OCI-LY7 (cell line): ENCODE measurements at places on chromosomes 11 and 22. TPM values are rescaled to one million over a fixed set of nuclear protein-coding genes. Genes with fewer than 3 reads are reported as not detected.

The ANO3 gene
- not detected in 2 replicates for total RNA-seq

The SOX6 gene
- not detected in 2 replicates for total RNA-seq

The KRTAP5-9 gene
- total RNA-seq: not detected in 2 replicates

The CELF1 gene
- 143 and 149 TPM in 2 replicates for total RNA-seq

The C11orf21 gene
- 1.9 and 2.5 TPM in 2 replicates for total RNA-seq

The NTM gene
- total RNA-seq: not detected in 2 replicates

The MYBPC3 gene
- total RNA-seq: 0.18 and 0.29 TPM in 2 replicates

The CD6 gene
- not detected in 2 replicates for total RNA-seq
